Skin of body (tissue), 3 donors: ENCODE measurements at places on chromosomes 12 and 14.

GRCh38 chr14:96055065-96055752 lies 16.0 kb downstream of the C14orf132 start:
- DNase-seq = no peak

DNA sequence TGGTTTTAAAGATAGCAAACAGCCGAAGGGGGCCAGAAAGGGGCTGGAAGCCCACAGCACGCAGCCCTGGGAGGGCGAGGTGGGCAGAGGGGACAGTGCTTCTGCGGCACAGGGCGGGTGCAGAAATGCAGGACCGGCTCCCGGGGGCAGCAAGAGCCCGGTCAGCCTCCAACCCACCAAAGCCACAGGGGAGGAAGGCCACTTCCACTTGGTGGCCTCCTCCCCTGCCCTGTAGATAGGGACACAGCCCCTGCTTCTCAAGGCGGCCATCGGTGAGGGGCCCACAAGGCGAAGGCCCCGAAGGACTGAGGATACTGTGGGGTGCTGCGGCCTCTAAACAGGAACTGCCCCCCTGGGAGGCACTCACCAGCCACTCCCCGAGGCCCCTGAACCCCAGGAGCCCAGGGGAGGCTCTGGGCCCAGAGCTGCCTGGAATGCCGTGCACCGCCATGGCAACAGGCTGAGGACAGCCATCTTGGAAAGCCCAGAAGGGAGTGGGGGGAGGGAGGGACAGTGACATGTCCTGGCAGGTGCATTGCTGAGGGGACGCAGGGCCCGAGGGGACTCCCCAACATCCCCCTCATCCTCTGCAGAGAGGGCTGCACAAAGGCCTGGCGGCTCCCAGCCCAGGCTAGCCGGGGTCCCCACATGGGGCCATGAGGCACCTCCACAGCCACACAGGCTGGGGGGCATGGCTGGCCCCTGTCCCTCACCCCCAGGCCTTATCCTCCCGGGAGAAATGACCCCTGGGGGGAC lies 114.7 kb downstream of the NCOR2 start:
- DNase-seq = no peak

DNA sequence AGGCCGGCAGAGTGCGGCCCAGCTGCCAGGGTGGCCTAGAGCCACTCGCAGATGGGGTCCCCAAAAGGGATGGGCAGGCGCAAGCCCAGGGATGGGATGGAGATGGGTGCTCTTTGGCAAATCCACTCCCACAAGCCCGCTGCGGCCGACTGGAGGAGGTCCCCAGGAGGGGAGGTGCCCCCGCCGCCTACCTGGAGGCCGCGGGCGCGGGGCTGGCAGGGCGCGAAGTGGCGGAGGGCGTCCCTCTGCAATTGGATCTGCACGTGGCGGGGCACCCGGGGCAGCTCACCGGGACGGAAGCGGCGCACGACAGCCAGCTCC lies 730 bp downstream of the PPP1R3E start:
- no peak for DNase-seq

- DNase-seq = no peak
These were observed 633 bp upstream of the RNU4-2 start for GRCh38 chr12:120292411-120292660.

DNA sequence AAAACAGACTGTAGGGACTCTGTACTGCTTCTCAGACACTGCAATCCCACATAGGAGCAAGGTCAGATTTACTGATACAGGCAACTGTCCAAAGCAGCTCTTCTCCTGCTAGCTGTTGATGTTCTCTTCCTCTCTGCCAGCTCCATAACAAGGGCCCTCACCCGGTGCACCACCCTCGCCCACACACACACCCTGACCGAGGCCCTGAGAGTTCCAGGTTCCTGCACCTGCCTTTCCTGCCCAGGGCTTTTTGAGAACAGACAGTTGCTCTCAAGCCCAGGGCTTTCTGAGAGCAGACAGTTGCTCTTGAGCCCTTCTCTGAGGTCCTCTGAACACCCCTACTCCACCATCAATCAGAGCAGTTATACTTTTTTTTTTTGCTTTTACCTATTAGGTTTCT lies 233.8 kb upstream of the GARIN6 start:
- DNase-seq = no peak

DNA sequence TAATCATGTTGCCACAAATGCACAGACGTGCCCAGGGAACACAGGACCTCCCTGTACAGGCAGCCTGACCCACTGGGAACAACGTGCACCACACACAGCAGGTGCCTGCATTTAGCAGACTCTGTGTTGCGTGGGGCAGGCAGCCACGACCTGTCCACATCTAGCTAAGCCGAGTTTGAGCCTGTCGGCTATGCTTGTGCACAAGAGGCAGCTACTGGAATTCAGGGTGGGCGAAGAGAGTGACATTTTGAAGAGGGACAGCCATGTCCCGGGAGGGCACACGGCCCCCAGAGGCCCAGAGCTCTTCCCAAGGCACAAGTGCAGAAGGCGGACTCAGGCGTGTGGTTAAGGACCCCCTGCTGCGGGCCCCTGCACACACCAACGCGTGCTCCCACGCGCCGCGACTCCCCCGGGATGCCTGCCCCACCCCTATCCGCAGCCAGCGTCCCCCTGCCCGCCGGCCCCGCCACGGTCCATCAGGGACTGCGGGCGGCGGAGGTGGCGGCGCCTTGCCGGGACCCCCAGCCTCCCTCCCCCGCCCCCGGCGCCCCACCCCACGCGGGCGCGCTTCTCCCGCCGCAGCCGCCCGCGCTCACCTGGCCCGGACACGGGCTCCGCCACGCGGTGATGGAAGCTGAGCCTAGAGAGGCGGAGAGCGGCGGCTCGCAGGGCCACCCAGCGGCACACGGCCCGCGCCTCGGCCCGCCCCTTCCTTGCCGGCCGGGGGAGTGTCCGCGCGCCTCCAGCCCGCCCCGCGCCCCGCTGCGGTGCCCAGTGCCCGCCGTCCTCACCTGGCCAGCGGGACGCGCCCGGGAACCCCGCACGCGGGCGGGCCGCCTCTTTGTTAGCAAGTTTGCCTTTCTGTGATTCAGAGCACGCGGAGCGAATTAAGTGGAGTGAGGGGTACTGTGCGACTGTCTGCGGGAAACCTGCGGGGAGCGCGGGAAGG lies 125.3 kb upstream of the PRMT8 start:
- no peak for DNase-seq

DNA sequence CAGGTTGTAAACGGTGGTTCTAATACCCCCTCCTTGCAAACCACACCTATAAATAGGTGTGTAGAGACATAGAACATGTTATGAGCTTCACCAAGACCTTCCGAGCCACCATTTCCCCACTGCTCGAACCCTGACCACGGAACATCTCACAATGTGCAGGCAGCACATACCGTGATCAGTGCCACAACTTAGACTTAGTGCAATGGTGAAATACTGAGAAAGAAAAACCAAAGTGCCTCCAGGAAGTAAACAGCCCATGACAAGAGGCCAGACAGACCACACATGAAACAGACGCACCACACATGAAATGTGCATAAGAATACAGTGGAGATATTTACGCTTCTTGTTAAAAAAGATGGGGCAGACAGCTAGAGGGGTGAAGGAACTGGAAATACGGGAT lies 166.9 kb upstream of the CCND2 start:
- DNase-seq = no peak
